ENCODE measurements at places on chromosomes 13 and 19.

- peak; percentile 56 for DNase-seq
Observed at GRCh38 chr19:35828692-35829301, 16.2 kb upstream of the PRODH2 start.

GRCh38 chr13:97221989-97222700, at the start of gene MBNL2:
MBNL2 (plus strand) TSS chr13:97222333; CDS start chr13:97276236, 53,903 bp downstream.
- DNase-seq = peak; percentile 75

DNA sequence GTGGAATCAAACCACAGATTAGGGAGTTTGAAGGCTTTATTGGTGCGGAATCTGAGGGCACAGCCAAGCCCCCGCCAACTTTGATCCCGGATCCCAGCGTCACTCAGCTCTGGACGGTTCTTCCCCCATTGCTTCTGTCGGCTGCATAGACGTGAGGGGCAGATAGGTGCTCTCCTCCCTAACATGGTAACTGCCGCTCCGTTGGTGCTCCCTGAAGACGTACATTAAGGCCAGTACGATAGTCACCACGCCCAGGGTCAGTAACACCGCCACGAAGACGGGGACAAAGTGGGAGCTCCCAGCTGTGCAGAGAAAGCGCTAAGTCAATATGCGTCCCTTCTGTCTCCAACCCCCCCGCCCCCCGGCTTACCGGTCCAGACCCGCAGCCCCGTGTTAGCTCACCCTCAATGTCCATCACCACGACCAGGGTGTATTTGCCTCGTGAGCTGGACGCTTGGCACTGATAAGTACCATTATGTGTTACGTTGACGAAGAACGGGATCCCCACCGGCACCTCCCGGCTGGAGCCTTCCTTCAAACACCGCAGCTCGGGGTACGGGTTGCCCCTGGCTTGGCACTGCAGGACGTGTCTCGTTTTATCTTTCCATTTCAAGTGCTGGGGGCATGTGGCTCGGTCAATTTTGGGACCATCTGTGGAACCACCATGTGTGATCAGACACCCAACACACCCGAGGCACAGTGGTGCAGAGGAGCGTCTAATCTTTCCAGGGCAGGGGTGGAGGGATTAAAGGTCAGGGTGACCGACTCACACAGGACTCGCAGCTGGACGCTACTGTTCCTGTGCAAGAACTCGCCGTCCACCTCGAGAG, 644 bp upstream of the RAVER1 start:
- DNase-seq = no peak

GRCh38 chr19:49127674-49128544, 8.6 kb downstream of the PPFIA3 start:
- DNase-seq = peak; percentile 94

DNA sequence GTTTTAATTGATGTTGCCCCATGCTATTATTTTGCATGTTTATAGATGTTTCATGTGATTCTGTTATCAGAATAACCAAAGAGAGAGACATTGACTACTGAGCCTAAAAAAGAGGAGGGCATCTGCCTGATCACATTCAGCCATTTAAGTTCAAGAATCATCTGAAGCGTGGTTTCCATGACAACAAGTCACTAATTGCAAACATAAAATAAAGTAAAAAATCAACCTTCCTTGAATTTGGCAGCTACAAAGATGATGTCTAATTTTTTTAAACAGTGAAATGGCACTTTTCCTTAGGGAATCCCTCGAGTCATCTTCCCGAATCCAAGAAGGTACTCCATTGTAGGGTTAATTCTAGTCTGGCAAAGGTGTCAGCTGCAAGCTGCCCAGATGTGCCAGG, 884.2 kb downstream of the DIAPH3 start:
- DNase-seq = no peak

DNA sequence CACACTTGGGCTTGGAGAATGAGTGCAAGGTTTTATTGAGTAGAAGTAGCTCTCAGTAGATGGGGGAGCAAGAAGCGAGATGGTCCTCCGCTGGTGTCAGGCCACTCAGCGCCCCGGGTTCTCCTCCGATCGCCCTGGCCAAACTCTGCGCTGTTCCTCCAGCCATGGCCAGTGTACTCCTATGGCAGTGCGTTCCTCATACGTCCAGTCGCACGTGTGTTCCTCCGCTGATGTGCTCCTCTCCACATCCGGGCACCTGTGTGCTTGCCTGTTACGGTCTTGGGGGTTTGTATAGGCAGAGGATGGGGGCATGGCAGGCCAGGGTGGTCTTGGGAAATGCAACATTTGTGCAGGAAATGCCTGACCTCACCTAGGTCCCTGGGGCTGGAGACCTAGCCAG, 1899.4 kb downstream of the PCDH9 start:
- DNase-seq = no peak

- no peak for DNase-seq
Observed at GRCh38 chr19:2805991-2806649, 13.5 kb upstream of the ZNF554 start.

GRCh38 chr13:110664673-110665072, 41.2 kb downstream of the CARS2 start:
- DNase-seq = no peak

- no peak for DNase-seq
Observed at GRCh38 chr19:48836089-48837017, at the start of gene HSD17B14. HSD17B14 (minus strand) TSS chr19:48836491; CDS start chr19:48836411, 80 bp downstream.

DNA sequence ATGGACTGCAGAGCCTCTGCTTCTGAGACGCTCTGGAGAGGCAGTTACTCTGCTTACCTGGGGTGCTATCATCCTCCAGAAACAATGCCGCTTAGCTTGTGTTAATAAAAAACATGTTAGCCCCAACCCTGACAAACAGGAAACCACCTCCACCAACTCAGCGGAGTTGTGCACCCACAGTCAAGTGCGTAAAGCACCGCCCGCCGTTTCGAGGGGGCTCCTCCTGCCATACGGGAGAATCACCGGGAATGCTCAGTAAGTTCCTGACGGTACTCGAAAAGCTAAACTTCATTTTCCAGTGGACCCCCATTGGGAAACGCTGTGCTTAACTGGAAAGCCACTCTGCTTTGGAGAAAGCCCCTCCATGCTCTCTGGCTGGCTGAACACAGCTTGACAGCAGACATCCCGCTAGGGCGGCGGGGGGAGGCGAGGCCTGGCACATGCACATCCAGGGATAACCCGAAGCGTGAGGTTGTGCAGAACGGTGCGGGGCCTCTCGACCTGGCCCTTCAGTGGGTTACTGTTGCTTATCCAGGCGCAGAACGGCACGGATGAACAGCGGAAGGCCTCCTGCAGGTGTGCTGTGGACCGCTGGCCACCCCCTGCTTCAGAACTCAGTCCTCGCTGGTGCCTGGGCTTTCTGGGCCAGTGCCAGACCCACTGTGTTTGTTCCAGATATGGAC, 17.1 kb downstream of the GAS6 start:
- DNase-seq = no peak

DNA sequence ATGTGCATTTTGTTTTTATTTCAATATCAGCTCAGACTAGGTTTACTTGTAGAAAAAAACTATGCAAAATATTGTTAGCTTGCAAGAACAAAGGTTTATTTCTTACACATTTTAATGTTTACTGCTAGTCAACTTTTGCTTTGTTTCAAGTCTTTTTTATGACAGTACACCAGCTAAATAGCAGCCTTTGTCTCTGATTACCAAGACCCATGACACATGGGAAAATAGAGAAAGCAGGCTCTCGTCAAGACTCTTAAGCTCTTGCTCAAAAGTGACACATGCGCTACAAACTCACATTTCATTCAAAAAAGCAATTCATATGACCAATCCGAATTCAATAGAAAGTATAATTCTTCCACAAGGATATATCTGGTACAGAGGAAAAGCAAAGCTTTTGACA, 642.3 kb upstream of the SLITRK1 start:
- no peak for DNase-seq

GRCh38 chr13:46197299-46198048, 14.3 kb upstream of the LRRC63 start:
- no peak for DNase-seq

DNA sequence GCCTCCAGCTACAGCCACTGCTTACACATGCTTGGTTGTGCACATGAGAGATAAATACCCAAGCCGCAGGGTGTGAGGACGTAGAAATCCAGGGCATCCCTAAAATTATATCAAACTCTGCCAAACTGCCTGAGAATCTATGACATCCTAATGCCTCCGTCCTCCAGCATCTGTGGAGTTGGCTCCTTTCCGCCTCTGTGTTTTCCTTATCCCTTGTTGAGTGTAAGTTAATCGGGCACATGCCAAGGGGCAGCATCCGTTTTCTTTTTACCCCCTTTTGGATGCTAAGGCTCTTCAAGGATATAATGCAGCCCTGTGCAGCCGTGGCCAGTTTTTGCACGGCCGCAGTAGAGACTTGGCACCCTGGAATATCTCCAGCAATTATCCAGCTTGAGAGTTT, 66.5 kb downstream of the COL4A2 start:
- no peak for DNase-seq

- no peak for DNase-seq
Observed at GRCh38 chr19:2902590-2903218, 2.0 kb downstream of the ZNF57 start.

DNA sequence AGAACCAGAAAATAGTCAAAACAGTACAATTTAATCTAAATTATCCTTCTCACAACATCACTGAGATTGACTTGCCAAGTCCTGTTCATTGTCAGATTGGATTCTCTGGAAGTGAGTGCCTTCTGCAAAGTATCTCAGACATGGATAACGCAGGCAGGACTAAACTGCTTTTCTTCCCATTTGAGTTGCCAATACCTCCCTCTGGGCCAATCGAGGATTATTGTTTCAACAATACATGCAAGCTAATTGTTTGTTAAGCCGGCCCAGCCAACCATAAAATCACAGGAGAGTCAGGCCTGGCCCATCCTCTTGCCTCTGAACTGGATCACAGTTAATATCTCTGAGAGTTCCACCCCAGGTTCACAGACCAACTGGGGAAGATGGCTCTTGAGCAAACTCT, 240.0 kb downstream of the ENOX1 start:
- DNase-seq = no peak

DNA sequence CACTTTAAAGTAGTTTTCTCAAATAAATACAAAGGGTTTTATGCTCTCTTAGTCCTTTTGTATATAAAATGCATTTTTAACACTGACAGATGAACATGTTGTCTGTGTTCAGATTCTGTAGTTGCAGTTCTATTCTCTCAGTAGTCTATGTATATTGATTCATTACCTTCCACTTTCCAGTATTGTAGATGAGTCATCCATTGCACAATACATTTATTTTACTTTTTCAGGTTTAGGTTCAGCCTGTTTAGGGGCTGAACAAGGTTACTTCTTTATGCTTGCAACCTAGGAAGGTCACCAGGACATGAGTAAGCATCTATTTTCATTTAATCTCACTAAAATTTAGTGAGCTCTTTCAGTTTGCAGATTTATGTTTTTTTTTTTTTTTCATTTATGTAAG, 173.6 kb downstream of the NALCN start:
- DNase-seq = no peak

GRCh38 chr19:45496349-45496953, 396 bp downstream of the RTN2 start:
- DNase-seq = no peak

GRCh38 chr19:15098460-15098859, 8.7 kb upstream of the SYDE1 start:
- no peak for DNase-seq

DNA sequence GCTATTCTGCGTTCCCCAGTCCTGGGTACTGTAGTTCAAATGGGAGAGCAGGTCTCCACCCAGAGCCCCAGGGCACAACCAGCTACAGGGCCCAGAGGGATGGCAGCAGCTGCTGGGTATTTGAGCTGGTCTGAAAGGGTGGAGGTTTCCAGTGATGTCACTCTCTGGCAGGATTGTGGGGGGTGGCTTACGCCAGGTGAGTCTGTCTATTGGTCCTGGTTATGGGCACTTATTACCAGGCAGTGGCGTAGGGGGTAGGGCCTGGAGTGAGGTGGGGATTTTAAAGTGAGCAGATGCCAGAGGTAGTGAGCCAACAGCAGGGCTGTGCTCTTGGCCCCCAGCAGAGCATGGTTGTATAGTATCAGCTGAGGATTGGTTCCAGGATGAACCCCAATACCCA, 6.2 kb downstream of the RPS19 start:
- no peak for DNase-seq

DNA sequence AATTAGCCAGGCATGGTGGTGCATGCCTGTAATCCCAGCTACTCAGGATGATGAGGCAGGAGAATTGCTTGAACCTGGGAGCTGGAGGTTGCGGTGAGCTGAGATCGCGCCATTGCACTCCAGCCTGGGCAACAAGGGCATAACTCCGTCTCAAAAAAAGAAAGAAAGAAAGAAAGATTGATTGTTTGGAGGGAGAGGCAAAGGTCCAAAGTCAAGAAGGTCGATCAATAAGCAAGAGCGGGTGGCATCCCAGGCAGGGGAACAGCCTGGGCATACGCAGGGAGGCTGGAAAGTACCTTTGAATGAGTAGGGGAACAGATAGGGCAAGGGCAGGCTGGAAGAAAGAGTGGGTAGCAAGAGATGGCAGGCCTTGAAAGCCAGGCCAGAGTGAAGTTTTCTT, 11.9 kb upstream of the APOC4 start:
- no peak for DNase-seq

DNA sequence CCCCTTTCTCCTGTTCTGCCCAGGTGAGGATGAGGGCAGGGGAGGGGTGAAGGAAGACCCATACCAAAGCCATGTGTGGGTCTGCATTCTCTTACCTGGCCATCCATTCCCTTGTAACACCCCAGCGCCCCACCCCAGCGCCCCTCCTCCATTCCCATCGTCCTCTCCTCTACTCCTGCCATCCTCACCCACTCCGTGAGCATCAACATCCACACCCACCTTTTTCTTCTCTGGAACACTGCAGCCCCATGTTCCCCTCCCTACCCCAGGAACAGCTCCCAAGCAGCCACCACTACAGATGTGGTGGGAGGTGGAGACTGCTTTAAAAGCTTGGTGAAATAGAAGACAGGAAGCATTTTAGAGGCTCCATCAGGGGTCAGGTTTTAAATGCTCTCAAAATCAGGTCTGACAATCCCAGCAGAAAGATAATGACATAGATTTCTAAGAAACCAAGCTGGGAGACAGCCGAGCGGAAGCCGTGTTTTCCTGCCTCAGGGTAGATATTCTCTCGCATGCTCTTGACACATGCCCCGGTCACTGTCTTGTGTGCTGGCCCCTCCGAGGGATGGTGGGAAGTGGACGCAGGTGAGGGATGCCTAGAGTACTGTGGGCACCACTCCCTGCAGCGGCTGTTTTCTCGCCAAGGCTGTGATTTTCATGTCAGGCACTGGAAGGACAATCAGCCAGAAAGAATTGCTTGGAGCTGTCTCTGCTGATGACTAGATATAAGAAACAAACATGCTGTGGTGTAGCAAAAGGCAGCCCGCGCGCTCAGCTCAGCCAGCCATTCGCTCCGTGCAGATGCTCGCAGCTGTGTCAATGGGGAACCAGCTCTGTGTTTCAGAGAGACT, 9.8 kb downstream of the MEDAG start:
- DNase-seq = no peak

- DNase-seq = no peak
Observed at GRCh38 chr19:50959731-50960500, 7.1 kb upstream of the KLK5 start.

- DNase-seq = no peak
Observed at GRCh38 chr13:75881109-75881775, 245.1 kb downstream of the LMO7 start.

- no peak for DNase-seq
Observed at GRCh38 chr19:8117991-8118390, 31.4 kb downstream of the FBN3 start.
